ENCODE measurements at places on chromosomes 6 and 20.

GRCh38 chr20:45008521-45009049, 42.3 kb downstream of the STK4 start:
- DNase-seq = no peak

- no peak for DNase-seq
These were observed 22.8 kb upstream of the LRRC1 start for GRCh38 chr6:53771785-53772624.

DNA sequence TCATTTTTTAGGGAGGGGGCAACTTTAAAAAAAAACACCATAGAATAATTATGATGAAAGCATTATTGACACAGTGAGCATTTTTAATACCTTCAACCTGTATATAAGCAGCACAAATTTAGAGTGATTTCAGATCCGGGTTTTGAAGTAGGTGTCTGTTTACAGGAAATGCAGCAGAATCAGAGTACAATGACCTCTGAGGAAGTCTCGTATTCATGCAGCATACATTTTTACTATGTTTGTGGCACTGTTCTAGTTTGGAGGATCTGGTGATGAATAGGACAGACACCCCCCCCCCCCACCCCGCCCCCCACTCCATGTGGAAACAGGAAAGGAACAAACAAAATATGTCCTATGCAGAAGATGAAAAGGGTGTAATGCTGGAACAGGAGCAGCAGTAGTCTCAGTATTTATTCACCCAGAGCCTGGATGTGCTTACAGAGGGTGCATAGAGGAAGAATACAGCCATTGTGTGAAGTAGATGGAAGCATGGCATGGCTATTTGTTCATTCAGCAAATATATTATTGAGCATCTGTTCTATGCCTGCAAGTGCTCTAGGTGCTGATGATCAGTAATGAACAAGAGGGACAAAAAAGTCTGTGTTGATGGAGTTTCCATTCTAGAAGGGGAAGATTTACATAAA, 19.7 kb downstream of the VAPB start:
- no peak for DNase-seq

DNA sequence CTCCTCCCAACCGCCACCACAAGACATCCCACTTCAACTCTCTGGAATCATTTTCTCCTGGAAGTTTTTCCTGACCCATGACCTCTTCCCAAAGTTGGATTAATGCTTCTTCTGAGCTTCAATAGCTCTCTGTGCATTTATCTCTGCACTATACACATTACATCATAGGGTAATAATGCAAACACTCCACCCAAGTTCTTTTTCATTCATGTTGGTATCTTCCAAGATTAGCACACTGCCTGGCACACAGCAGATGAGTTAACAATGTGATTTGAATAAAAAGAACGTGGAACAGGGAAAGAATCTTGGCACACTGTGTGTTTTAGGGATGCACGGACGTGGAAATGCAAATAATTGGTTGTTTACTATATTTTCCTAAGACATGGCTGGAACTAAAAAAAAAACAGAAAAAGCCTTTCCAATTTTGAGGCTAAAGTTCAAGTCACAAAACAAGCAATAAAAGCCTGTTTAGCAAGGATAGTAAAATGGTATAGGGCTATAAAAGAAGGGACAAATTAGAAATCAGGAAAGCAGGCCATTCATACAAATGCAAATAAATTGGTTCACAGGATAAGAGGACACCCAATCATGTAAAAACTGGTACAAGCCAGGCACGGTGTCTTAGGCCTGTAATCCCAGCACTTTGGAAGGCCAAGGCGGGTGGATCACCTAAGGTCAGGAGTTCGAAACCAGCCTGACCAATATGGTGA, 1.6 kb upstream of the FAM135A start:
- no peak for DNase-seq

DNA sequence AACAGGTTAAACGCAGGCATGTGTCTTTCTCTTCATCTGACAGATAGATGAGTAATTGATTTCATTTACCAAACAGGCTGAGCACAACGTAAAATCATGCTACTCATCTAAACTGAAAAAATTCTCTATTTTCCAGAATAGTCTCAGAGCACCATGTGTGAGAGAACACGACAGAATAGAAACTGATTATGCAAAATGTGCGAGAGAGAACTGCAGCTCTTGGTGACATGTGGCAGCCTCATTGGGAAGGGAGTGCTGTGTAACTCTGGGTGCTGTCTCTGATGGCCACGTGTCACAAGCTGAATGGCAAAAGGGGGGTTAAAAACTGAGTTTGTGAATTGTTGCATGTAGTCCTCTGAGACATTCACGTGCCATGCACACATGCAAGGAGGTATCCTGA, 143.7 kb upstream of the ATXN1 start:
- DNase-seq = no peak

GRCh38 chr6:90819483-90819882, 232.6 kb upstream of the MAP3K7 start:
- no peak for DNase-seq

GRCh38 chr6:7528565-7528964, 12.9 kb upstream of the DSP start:
- DNase-seq = no peak

DNA sequence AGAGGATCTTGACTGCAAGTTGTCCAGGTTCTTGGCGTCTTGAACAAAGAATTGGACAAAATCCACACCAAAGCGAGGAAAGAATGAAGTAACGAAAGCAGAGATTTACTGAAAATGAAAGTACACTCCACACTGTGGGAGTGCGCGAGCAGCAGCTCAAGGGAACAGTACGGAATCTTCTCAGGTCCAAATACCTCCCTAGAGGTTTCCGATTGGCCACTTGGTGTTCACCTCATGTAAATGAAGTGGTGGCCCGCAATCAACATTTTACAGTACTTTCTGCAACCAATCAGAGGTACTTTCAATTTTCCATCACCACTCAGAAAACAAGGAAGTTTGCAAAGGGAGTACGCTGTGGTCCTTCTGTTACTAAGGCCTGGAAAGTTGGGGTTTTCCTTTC, 122.4 kb downstream of the PTPRK start:
- no peak for DNase-seq

DNA sequence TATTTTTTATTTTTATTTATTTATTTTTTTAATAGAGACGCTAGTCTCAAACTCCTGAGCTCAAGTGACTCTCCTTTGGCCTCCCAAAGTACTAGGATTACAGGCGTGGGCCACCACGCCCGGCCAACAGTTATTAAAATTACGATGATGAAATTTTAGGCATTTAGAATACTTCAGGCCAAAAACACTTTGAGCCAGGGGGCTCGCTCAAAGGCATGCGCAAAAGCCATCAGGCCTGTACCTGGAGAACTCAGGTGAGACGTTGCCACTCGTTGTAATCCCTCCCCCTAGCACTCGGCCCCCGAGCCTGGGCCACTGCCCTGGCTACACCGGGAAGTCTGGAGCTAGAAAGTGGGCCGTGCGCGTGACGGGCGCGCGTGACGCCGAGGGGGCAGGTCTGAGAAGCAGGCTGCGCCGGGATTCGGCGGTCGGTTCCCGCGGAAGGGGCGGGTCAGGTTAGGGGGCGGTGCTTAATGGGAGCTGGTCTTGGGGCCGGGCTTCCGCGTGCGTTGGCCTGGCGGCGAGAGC, 337 bp upstream of the CBFA2T2 start:
- peak; percentile 98 for DNase-seq

GRCh38 chr6:148461986-148462577, 119.4 kb downstream of the SASH1 start:
- DNase-seq = no peak

DNA sequence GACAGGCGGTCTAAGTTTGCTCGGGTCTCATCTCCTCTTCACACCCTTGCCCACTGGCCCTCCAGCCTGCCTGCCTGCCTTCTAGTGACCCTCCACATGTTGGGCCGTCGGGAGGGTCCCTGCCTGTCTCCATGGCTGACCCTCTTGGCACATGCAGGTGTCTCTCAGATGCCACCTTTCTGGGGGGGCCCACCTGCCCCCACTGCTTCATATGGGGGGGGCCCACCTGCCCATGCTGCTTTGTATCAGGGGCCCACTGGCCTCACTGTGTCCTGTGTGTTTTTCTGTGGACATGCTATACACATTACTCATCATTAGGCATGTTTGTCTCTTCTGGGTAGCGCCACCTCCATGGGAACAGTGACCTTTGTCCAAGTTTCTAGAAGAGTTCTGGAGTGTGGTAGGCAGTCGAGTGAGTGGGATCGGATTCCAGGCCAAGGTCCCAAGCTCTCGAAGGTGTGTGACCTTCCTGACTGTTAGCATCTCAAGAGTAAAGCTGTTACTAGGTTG, 40.4 kb upstream of the KIF25 start:
- no peak for DNase-seq

DNA sequence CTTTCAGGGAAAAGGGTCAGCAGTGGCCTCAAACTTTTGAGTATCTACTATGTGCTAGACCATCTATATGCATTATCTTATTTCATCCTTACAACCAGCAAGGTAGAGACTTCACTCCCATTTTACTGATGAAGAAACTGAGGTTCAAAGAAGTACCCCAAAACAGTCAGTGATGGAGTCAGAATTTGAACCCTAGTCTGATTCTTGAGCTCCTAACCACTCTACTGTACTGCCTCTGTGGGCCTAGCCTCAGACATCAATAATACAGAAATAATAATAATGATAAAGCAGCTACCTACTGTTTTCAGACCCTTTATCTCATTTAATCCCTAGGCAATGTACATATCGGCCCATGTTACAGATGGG, 8.4 kb downstream of the ADA start:
- DNase-seq = no peak

- DNase-seq = no peak
These were observed 150.7 kb downstream of the DTNBP1 start for GRCh38 chr6:15512126-15512525.

- no peak for DNase-seq
These were observed 76.7 kb downstream of the RNF182 start for GRCh38 chr6:14001329-14002012.

- DNase-seq = no peak
These were observed 8.2 kb downstream of the DIDO1 start for GRCh38 chr20:62918147-62918546.

- no peak for DNase-seq
These were observed 81.2 kb downstream of the NFATC2 start for GRCh38 chr20:51461306-51461705.

All from stimulated activated CD4-positive, alpha-beta T cell treated with anti-CD3 and anti-CD28 coated beads, Interleukin-12 subunit alpha, Interleukin-12 subunit beta, amount 100 ng/mL, for 4 hours (primary cell).